ENCODE measurements at places on chromosomes 7 and 10. TPM values are rescaled to one million over a fixed set of nuclear protein-coding genes. Genes with fewer than 3 reads are reported as not detected.

- no peak overlapping the region for H3K27ac ChIP-seq
- H3K4me1 ChIP-seq: peaks cover 6% of the 10 kb centered on the region
- H3K27me3 ChIP-seq: no peaks in the 10 kb centered on the region
Measured at GRCh38 chr10:6119423-6119822, 30.6 kb downstream of the RBM17 start.

GRCh38 chr7:50119815-50120637 is 27.0 kb upstream of the ZPBP start:
- no peaks in the 10 kb centered on the region for H3K36me3 ChIP-seq
- H3K4me1 ChIP-seq: no peaks in the 10 kb centered on the region
- no peak overlapping the region for H3K27ac ChIP-seq
- no peak overlapping the region for H3K4me3 ChIP-seq
- no peak for DNase-seq

GRCh38 chr10:88963318-88963717 is 10.7 kb upstream of the ACTA2 start:
- no peak overlapping the region for H3K27ac ChIP-seq
- no peaks in the 10 kb centered on the region for H3K27me3 ChIP-seq
- no peak for DNase-seq
- no peaks in the 10 kb centered on the region for H3K36me3 ChIP-seq

DNA sequence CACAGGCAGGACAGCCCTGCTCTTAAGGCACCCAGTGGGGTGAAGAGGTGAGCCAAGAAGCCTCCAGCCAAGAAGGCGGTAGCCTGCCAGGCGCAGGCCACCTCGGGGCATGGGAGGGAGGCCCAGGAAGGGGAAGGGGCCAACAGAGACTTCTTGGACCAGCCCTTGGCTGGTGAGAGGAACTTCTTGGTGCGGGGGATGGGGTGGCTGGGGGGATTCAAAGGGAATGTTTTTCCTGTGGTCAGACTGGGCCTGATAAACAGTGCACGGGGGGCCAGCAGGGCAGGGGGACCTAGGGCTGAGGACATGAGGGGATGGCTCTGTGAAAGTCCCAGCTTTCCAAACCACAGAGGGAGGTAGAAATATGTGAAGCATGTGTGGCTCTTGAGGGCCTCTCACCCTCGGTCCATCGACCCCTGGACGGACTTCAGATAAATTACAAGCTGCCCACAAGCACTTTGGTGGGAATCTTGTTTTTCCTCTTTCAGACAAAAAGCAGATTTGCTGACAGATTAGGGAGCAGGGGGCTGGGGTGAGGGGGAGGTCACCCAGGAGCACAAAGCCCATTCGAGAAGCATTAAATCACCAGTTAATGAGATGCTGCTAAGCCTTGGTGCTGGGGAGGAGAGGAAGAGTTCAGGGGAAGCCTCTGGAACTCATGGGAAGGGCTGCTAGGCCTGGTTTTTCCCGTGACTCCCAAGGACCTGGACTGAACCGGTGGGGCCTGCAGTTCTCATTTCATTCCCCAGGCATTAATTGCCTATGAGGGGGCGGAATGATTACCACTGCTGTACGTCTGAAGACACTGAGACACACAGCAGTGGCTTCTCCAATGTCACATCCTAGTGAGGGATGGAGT is 11.3 kb downstream of the CRYGN start:
- no peak for DNase-seq
- H3K36me3 ChIP-seq: no peaks in the 10 kb centered on the region
- no peak overlapping the region for H3K4me3 ChIP-seq
- peaks cover 42% of the 10 kb centered on the region for H3K4me1 ChIP-seq

DNA sequence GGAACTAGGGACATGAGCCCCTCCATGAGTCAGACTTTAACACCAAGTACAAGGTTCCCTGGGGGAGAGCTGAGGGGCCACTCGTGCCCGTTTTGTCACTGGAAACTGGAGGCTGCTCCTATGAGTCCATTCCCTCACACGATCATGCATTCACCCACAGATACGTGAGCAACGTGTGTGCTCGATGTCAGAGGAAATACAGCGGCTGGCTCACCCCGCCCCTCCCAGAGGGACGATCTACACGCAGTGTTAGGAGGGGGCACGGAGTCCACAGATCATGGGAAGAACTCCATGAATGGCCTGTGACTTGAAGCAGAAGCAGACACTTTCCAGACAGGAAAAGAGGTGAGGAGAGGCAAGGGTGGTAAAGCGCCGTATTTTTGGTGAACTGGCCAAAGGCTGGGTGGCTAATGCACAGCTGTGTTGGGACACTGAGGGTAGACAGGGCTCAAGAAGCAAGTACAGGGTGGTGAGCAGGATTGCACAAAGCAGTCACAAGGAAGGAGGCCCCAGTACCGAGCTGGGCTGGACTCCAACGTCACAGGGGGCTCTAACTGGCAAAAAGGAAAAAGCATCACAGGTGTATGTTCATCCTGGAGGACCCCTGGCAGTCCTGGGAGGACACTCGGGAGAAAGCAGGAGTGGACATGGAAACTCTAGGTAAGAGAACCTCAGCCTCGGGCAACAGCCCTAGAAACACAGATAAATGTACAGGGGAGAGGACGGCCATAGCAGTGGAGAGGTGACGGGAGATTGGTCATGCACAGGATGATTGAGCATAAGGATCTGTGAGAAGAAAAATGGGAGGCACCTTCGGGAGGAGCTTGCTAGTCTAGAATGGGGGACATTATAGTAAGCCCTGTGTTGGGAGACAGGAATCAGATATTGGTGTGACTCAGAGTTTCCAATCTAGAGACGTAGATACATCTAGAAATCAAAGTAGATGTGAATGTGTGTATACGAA is 41.2 kb downstream of the TNS3 start:
- H3K36me3 ChIP-seq: peaks cover 1% of the 10 kb centered on the region
- no peaks in the 10 kb centered on the region for H3K27me3 ChIP-seq
- DNase-seq: no peak
- H3K4me1 ChIP-seq: peaks cover 34% of the 10 kb centered on the region
- no peak overlapping the region for H3K4me3 ChIP-seq

- no peak overlapping the region for H3K27ac ChIP-seq
- no peak for DNase-seq
- no peaks in the 10 kb centered on the region for H3K36me3 ChIP-seq
- no peak overlapping the region for H3K4me3 ChIP-seq
- no peaks in the 10 kb centered on the region for H3K27me3 ChIP-seq
Measured at GRCh38 chr10:122671355-122671754, 28.3 kb downstream of the C10orf120 start.

GRCh38 chr7:139799586-139799985 is 21.8 kb upstream of the HIPK2 start:
- H3K4me1 ChIP-seq: no peaks in the 10 kb centered on the region
- no peak overlapping the region for H3K4me3 ChIP-seq
- no peak for DNase-seq

DNA sequence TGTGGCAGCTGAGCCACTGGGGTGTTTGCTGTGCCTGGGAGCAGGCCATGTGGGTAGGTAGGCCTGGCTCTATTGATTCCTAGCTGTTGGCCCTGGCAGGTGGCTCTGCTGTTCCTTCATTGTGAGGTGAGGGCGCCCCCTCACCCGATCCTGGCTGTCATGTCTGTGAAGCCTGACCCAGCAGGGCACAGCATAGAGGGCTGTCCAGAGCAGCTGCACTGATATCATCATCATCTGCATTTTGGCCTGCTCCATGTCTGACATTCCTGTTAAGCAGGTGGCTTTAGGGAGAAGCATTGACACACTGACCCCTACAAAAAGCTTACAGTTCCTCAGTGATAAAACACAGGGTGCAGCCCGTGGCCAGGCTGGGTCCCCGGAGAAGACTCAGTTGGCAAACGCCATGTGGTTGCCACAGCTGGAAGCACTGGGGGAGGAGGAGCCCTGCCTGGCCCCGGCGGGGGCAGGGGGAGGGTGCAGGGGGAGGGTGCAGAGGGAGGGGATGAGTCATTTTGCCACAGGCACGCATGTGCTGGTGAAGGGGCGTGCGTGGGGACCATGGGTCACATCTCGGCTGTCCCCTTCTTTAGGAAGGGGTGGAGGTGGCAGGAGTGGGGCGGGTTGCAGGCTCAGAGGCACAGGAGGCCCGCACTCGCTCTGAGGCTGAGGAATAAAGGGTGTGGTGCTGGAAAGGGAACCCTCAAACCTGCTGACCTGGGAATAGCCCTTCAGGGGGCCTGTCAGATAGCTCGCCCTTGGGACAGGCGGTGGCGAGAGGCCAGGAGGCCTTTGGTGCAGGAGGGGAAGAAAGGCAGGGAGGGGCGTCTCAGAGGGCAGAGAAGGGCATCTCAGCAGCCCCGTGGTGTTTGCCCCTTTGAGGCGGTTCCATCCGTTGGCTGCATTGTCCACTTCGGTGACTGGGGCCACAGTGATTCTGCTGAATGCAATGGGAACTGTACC is 31.6 kb downstream of the IKZF1 start:
- H3K4me1 ChIP-seq: peaks cover 43% of the 10 kb centered on the region
- peak overlapping the region; percentile 14 for H3K27ac ChIP-seq
- no peak for DNase-seq
- H3K4me3 ChIP-seq: no peak overlapping the region

GRCh38 chr7:65463184-65463583 is 89.5 kb downstream of the ZNF92 start:
- no peaks in the 10 kb centered on the region for H3K4me1 ChIP-seq
- no peaks in the 10 kb centered on the region for H3K36me3 ChIP-seq
- no peaks in the 10 kb centered on the region for H3K27me3 ChIP-seq
- DNase-seq: no peak
- H3K27ac ChIP-seq: no peak overlapping the region

DNA sequence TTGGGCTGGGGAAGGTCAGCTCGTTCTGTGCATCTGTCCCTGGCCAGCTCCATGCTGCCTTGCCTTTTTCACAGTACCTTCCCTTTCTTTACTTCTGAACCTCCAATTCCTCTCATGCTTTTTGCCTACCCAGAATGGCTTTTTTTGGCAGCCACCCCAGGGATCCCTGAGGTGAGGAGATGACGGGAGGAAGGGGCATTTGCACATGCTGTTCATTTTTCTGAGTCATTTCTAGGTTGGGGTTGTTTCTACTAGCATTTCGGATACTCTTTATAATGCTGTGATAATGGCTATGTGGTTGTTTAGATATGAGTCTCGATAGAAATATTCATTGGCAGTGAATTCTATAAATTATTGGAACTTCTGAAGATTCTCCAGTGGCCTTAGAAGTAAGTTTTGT is 415.1 kb upstream of the FZD8 start:
- no peaks in the 10 kb centered on the region for H3K4me1 ChIP-seq
- no peak overlapping the region for H3K27ac ChIP-seq
- H3K4me3 ChIP-seq: no peak overlapping the region

The C7orf57 gene
- total RNA-seq: 1.6 TPM

The MKI67 gene
- total RNA-seq: 4.8 TPM

The LDB3 gene
- total RNA-seq: 2.2 TPM

All from lower lobe of right lung (tissue), 2 donors.